ENCODE measurements at places on chromosomes 1 and 21. TPM values are rescaled to one million over a fixed set of nuclear protein-coding genes. Genes with fewer than 3 reads are reported as not detected.

Gene MEAF6
- 12.3 TPM for total RNA-seq

Gene EXTL2
- 8.4 TPM for total RNA-seq

Gene ABCA4
- total RNA-seq: not detected

Gene SPRR2G
- total RNA-seq: not detected

Gene TCHH
- total RNA-seq: not detected

Gene TTC34
- total RNA-seq: 0.75 TPM

Gene CFHR4
- total RNA-seq: not detected

Gene PLPPR5
- not detected for total RNA-seq

Gene GRIK3
- under 0.01 TPM for total RNA-seq

Gene TMEM269
- total RNA-seq: not detected

Gene PITHD1
- total RNA-seq: 60.1 TPM

Gene NBPF26
- total RNA-seq: 6.4 TPM

Gene SLC6A17
- total RNA-seq: 0.11 TPM

Gene C8B
- total RNA-seq: 347 TPM

Gene CENPL
- 0.53 TPM for total RNA-seq

Gene LRRC39
- total RNA-seq: not detected

Gene CD34
- total RNA-seq: 142 TPM

Gene FLG2
- total RNA-seq: not detected

Gene GPR25
- total RNA-seq: not detected

Gene DCAF6
- 9.8 TPM for total RNA-seq

Gene LCK
- total RNA-seq: not detected

Gene SPRR4
- not detected for total RNA-seq

Gene DTL
- total RNA-seq: not detected

Gene GPA33
- not detected for total RNA-seq

Gene TIPRL
- 2.7 TPM for total RNA-seq

Gene UBQLN4
- 28.7 TPM for total RNA-seq

Gene KRTAP10-10
- not detected for total RNA-seq

Gene PARS2
- total RNA-seq: 0.43 TPM

Gene ALX3
- not detected for total RNA-seq

Gene PHGDH
- 61.7 TPM for total RNA-seq

Gene HIVEP3
- total RNA-seq: 0.32 TPM

Gene CA6
- total RNA-seq: not detected

Gene LRRC71
- total RNA-seq: not detected

Gene ASAP3
- 125 TPM for total RNA-seq

Gene ESRRG
- not detected for total RNA-seq

Gene RIPPLY3
- total RNA-seq: not detected

Gene PYHIN1
- 2.8 TPM for total RNA-seq

Gene RNASEL
- 0.43 TPM for total RNA-seq

Gene OR10J1
- not detected for total RNA-seq

Gene A3GALT2
- not detected for total RNA-seq

Gene SLC25A44
- total RNA-seq: 13.5 TPM

Gene MROH7
- total RNA-seq: 2.0 TPM

Gene MAD2L2
- total RNA-seq: 18.3 TPM

Gene TRIM63
- total RNA-seq: not detected

Gene C8A
- 0.21 TPM for total RNA-seq

Gene SDHC
- 23.2 TPM for total RNA-seq

Gene VWA5B1
- total RNA-seq: not detected

Gene ZNF670
- not detected for total RNA-seq

Gene NAV1
- total RNA-seq: 131 TPM

Gene CD1C
- total RNA-seq: not detected

Gene CRYBG2
- total RNA-seq: not detected

Gene ZBTB37
- 5.0 TPM for total RNA-seq

Gene KLHDC8A
- total RNA-seq: not detected

Gene PCP4L1
- total RNA-seq: not detected

Gene CHIT1
- not detected for total RNA-seq

Gene TLCD4
- total RNA-seq: 2.7 TPM

Data from ascending aorta (tissue), 2 donors.